NCI-H82 (cell line): ENCODE measurements at places on chromosomes 12 and 14.

GRCh38 chr12:130953771-130954543 lies at the start of gene ADGRD1:
TSS of gene ADGRD1 (plus strand) at chr12:130953907. CDS start at chr12:130954466, 559 bp downstream.
- no peak for DNase-seq

GRCh38 chr14:64765740-64766302 lies 61.6 kb downstream of the PLEKHG3 start:
- DNase-seq: no peak

DNA sequence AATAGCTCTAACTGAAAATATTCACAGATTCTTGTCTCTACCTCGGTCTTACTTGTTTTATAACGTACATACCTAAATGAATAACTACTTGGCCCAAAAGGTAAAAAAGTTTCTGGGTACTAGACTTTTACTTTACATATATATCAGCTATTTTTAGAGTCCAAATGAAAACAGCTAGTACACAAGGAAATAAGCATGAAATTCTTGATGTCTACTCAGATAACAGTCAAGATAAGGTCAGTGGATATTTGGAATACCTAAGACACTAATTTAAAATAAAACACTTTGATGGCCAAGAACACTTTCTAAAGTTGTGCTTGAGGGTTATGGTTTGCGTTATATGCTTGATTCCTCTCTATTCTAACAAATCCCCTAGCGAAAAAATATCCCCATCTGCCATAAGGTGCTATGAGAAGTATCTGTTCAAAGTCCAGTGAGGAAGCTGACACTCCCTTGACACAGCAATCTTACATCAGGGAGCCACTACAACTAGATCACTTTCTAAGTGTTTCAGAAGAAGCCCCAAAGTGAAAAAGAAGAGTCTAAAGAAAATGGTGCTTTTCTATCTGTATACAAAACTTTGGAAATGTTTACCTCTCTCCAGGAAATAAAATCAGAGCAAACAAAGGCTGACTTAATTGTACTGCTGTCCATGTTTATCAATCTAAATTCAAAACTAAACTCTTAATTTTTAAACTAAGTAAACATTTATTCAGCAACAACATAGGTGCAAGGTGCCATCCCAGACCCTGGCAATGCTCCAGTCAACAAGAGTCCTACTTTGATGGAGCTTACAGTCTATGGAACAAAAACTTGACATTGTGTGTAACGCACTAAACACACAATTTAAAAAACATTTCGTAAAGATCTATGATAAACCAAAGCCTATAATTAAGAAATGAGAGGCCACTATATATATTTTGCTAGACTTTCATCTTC lies 11.7 kb downstream of the PTPN21 start:
- peak; percentile 56 for DNase-seq

DNA sequence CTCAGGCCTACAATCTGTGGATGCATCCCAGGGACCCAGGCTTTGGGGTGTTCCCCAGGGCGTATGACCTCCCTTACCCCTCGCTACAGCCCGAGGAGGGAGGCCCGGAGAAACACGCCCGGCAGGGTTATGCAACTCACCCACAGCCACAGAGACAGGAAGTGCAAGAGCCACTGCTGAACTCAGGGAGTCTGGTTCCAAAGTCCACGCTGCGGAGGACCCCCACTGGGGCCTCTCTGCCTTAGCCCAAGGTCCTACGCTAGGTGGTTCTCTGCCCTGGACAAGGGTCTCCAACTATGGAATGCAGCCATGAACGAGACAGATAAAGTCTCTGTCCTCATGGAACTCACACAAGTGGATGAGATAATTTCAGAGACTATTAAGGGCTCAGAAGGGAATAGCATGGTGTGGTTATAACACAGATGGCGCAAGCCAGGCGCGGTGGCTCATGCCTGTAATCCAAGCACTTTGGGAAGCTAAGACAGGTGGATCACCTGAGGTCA lies 11.3 kb downstream of the SCARB1 start:
- no peak for DNase-seq

DNA sequence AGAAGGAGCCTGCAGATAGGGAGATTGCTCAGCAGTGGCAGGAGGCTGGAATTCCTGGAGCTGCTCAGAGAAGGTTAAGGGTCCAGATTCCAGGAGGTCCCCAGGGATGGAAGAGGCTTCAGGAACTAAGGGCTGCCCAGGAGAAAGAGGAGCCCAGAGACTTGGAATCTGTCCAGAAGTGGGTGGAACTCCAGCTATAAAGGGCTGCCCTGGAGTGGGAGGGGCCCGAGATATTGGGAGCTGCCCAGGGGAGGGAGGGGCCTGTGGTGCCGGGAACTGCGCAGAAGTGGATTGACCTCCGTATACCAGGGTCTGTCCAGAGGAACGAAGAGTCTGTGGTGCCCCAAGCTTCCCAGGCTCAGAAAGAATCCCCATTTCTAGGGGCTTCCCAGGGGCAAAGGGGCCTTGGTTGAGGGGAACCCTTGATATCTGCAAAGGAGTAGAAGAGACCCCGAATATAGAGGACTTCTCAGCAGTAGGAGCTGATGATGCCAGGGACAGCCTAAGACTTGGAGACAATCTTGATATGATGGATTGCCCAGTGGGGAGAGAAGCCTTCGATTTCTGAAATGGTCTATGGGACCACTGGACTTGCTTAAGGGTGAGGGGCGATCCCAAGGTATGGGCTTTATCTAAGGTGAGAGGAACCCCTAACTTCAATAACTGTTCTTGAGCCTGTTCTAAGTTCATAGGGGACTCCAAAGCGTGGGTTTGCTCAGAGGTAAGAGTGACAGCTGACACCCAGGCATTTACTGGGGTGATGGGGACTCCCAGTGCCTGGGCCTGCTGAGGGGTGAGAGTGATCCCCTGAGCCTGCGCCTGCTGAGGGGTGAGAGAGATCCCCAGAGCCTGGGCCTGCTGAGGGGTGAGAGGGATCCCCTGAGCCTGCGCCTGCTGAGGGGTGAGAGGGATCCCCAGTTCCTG lies 45.0 kb downstream of the FAM186A start:
- DNase-seq: peak; percentile 75

DNA sequence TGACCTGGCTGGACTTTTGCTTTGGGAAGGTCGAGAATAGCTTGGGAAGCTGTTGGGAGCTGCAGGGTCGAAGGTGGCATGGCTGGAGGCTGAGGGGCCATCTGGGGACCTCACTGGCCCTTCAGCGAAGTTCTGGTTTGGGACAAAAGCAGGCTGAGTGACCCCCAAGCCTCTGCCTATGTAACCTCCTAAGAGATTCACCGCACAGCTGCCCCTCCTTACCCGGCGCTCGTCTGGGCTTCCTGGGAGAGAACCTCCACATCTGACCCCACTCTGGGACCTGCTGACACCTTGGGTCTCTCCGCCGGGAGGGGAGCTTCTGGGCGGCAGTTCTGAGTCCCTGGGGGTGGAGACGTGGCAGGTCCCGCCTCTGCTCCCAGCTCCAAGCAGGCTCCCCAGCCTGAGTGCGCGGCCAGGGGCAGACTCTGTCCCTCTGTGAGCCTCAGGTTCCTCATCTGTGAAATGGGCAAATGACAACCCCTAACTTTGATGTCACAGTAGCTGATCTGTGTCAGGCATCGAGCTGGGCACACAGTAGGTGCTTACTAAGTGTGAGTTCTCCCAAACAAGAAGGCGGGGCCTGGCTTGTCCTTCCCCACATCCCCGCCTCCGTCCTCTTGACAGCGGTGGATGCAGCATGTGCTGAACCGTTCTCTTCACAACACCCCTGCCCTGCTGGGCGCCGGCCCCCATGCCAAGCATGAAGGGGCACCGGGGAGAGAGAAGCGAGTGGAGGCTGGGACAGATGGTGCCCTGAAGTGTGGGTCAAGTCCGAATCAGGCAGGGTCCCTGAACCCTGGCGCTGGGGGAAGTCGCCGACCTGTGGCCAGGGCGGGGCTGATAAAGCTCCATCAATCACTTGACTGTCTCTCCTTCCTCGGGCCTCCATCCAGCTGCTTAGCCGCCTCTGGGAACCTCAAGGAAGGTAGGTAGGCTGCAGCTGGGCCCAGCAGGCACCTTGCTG lies 3.8 kb downstream of the EXOC3L4 start:
- DNase-seq: no peak

GRCh38 chr12:115407036-115407435 lies 723.1 kb upstream of the TBX3 start:
- DNase-seq: no peak

DNA sequence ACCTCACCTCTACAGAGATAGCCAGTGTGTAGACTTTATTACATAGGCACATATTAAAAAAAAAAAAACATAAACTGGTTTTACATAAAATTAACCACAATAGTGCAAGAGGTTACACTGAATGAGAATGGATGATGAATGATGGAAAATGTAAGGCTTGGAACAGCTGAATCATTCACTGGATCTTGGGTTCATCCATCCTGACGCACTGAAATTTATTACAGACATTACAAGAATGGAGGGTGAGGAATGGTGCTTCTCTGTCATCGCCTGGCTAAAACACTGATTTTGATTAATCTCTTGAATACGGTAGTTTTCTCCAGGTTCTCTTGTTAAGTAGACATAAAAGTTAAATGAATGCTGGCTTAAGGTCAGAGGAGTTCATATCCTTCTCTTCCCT lies 40.0 kb upstream of the GTF2A1 start:
- no peak for DNase-seq

DNA sequence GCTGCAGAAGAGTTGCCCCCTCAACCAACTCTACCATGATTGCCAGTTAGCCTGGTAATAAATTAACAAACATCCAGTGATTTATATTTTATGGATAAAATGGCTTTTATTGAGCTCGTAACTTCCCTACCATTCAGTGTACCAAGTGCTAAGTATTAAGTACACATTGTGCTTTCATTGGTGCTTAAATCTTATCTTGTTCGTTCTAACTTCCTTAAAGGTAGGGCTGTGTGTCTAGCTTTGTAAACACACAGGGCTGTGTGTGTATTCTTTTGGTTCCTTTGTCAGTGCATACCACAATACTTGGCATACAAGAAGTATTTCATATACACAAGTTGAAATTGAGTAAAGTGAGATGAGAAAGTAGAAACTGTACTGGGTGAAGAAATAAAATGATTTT lies 80.4 kb downstream of the KCNC2 start:
- no peak for DNase-seq

DNA sequence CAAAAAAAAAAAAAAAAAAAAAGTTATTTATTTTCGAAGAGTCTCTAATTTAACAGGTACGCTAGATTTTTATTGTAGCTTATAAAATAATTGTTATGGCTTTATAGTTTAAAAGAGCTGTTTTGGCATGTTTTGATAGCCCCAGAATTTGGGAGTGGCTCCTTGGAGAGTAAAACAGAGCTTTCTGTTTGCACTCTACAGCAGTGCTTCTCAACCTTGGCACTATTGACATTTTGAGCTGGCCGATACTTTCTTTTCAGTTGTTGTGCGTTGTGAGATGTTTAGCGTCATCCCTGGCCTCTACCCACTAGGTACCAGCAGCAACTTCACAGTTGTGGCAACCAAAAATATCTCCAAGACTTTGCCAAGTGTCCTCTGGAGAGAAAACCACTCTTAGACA lies 30.6 kb downstream of the PLBD1 start:
- DNase-seq: no peak

- no peak for DNase-seq
These were observed 174.0 kb downstream of the SLC2A13 start for GRCh38 chr12:39931857-39932256.

DNA sequence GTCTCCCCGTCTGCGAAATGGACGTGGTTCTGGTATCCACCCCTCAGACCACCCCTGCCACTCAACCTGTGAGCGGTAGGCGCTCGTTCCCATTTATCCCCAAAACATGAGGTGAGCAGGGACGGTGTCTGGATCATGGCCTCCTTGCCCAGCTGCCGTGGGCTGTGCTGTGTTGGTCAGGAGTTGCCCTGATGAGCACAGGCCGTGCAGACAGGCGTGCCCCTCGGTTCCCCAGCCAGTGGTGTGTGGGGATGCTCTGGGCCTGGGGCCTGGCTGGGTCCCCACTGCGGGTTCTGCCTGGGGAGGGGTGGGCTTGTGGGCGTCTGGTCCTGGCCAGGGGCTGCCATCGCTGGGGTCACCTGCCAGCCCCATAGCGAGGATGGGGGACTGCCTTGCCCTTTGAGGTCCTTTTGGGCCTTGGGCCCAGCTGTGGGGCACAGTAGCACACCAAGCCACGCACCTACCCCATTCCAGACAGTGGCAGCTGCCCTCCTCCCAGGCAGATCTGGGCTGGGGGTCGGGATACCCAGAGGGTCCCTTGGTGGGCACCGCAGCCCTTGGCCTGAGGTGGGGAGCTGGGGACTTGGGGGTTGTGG lies 11.3 kb upstream of the PUS1 start:
- DNase-seq: no peak

DNA sequence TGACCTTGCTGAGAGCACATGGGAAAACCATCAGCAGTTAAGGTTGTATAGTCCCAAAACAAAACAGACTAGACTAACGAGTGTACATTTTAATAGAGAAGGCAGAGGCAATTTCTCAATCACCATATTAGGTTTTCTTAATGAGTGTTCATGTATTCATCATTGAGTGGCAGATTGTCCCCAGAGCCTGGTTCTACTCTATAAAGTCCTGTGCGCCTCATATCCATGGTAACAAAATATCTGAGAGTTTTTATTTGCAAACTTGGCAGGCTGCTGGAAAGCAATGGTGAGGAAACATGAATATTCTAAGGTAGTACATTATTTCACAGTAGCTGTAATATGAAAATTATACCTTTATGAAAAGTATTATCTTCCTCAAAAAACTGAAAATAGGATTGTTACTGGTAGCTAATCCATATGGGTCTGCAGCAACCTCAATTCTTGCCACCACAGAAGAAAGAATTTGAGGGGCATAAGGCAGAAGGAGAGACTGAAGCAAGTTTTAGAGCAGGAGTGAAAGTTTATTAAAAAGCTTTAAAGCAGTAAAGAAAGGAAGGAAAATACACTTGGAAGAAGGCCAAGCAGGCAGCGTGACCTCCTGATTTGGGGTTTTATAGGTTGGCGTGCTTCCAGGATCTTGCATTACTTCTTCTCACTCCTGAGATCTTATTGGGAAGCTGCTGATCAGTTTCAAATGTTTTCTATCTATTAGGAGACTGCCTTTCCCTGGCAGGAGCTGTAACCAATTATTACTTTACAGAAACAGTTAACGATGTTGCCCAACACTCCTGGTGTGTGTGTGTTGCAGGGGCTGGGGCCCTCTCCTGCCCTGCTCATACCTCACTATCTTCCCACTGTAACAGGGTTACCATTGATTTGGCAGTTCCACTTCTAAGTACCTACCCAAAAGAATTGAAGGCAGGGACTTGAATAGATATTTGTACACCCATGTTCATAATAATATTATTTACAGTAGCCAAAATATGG lies 154.0 kb upstream of the NUDT4 start:
- DNase-seq: peak; percentile 62
